Right renal pelvis (tissue), 4 donors: ENCODE measurements at places on chromosomes 13 and 19. TPM values are rescaled to one million over a fixed set of nuclear protein-coding genes. Genes with fewer than 3 reads are reported as not detected.

Gene CD70
- not detected for polyA plus RNA-seq

Gene TLE6
- polyA plus RNA-seq = 7.3 TPM

Gene PLIN4
- 0.75 TPM for polyA plus RNA-seq

Gene DOHH
- 6.1 TPM for polyA plus RNA-seq

Gene SHFL
- polyA plus RNA-seq = 25.4 TPM

Gene ICAM4
- polyA plus RNA-seq = 0.17 TPM

Gene TSKS
- not detected for polyA plus RNA-seq

DNA sequence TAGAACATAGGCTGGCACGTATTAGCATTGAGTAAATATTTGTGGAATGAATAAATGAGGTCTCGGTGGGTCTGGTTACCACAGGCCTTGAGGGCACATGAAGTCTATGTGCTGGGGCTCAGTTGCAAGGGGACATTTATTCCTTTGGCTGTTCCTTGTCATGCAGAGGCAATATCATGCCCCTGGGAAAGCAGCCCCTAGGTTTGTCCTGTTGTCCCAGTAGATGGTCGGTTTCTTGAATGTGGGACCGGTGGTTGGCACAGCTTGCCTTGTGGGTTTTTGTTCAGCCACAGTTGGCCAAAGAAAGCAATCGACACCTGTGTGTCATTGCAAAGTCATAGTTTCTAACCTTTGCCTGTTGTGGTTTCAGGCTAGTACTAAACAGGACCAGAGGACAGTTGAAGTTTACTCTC lies 24.7 kb upstream of the GPR183 start:
- no peak for DNase-seq

Gene BST2
- polyA plus RNA-seq = 116 TPM

- no peak for DNase-seq
These were observed 35.0 kb downstream of the ZSWIM4 start for GRCh38 chr19:13830114-13830740.

Gene CYSLTR2
- 0.46 TPM for polyA plus RNA-seq

Gene C19orf38
- 2.1 TPM for polyA plus RNA-seq

- no peak for DNase-seq
These were observed 164.8 kb upstream of the KL start for GRCh38 chr13:32851083-32852069.

DNA sequence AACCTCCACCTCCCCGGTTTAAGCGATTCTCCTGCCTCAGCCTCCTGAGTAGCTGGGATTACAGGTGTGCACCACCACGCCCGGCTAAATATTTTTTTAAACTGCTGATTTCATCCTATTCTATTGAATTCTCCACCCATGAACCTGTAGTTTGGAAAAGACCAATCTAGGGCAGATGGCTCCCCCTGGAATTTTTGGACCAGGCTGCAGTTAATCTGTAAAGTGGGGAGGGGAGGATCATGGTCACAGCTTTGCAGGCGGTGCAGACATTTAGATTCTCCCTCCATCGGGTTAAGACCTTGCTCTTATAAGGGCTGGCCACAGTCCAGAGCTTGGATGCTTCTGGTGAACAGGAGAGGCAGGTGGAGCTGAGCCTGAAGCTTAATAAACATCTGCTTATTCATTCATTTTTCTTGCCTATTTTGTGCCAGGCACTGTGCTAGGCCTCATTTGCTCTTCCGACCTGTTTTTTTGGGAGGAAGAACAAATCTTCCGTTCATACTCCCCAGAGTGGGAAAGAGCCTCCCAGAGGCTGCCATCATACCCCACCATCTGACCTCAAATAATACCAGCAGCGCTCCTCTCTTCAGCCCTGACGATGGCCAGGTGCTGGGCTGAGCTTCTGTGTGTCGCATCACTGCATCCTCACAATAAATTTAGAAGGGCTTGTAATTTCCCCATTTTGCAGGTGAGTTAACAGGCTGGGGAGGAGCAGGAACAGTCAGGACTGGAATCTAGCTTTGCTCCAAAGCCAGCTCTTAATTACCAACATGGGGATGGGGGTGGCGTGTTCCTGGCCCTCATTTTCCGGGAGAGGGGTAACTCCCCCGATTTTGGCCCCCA lies 902 bp upstream of the CCDC106 start:
- no peak for DNase-seq

- no peak for DNase-seq
These were observed 1.2 kb downstream of the EEF1AKMT1 start for GRCh38 chr13:20772401-20773131.

- DNase-seq = no peak
These were observed 56.5 kb downstream of the INTS6 start for GRCh38 chr13:51396352-51396751.

GRCh38 chr13:73273276-73273675 lies 214.5 kb downstream of the KLF5 start:
- DNase-seq = no peak

DNA sequence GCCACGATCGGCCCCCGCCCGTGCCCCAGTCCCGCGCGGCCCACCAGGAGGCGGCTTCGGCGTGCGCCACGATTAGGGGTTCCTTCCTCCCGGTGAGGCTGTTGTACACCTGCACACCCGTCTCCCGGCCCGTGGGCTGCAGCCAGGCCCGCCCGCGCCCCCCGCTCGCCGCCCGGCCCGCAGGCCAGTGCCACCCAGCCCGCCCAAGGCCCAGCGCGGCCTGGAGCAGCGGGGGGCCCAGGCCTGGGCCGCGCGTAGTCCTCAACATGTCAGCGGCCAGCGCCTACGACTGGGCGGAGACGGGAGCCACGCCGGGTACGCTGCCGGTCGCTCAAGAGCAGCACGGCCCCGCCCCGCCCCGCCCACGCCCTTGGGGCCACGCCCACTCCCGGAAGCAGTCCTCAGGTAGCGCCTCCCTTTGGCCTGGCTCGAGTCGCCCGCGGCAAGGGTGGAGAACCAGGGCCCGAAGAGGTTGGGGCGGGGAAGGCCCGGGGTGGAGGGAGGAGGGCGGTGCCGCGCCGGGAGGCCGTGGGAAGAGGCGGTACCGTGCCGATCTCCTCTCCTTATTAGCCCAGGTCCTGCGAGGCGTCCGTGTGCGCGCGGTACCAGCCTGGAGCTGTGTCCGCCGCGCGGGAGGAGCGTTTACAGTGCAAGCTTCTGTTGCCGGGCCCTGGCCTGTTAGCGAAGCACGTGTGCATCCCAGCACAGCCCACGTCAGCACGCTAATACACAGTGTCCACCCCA lies at the start of gene CARS2:
Gene CARS2, minus strand, starts transcription at position 291 of the 744 bp plus-strand sequence. Its CDS starts 23 bp downstream, at position 268.
- peak; percentile 87 for DNase-seq

DNA sequence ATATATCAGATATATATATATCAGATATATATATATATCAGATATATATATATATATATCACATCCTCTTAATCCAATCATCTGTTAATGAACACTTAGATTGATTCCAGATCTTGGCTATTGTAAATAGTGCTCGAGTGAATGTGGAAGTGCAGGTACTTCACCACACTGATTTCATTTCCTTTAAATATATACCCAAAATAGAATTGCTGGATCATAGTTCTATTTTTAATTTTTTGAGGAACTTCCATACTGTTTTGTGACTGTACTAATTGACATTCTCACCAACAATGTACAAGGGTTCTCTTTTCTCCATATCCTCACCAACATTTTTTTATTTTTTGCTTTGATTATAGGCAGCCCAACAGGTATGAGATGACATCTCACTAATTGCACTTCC lies 277.5 kb downstream of the NHLRC3 start:
- DNase-seq = no peak

Gene KLK6
- polyA plus RNA-seq = 53.2 TPM

DNA sequence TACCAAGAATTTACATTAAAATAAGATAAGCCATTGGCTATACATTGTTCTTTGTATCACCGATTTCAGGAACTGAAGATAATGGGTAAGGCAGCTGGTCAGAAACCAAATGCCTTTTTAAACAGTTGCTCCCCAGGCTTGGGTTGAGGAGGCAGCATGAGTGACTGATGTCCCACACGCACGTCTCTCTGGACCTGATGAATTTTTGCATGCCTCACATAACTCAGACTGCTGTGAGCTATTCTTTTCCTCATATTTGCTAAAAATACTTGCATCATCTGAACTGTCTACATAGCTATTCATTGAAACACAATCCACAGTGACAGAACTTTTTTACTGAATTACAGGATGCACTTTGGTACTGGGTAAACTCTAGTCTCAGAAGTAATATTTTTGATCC lies 123.6 kb upstream of the MAB21L1 start:
- no peak for DNase-seq

- DNase-seq = no peak
These were observed 112.8 kb upstream of the GJB6 start for GRCh38 chr13:20344836-20345490.

GRCh38 chr19:29308977-29309590 lies 96.1 kb upstream of the UQCRFS1 start:
- DNase-seq = no peak

DNA sequence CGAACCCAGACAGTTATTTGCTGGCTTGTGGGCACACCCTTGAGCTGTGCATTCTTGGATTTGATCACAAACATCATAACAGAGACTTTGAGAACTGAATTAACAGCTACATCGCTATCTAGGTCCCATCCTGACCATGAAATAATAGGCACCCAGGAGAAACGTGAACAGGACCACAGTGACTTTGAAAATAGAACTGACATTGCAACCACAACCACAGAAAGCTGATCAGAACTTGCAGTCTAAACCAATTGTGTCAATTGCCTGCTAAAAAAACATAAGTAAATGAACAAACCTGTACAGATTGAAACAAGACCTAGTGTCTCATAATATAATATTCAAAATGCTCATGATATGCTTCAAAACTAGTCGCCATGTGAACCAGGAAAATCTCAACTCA lies 18.3 kb upstream of the KATNAL1 start:
- DNase-seq = no peak

- DNase-seq = no peak
These were observed 7.1 kb upstream of the EML2 start for GRCh38 chr19:45646345-45646698.

- no peak for DNase-seq
These were observed 5.4 kb downstream of the CEACAM3 start for GRCh38 chr19:41801792-41802211.

DNA sequence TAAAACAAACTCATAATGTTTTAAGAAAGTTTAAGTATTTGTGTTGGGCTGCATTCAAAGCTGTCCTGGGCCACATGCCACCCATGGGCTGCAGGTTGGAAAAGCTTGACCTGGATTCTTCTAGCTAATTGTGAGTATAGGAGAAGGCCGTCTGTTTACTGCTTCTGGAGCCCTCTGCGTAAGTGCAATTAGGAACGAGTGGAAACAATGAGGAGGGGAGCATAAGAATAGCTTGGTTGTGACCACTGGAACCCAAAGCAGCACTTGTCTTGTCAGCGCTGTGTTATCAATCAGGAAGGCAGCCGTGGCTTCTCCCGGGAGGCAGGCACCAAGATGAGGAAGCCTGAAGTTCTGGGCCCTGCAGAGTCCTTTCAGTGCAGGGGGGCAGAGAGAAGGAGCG lies 110.4 kb upstream of the MBNL2 start:
- DNase-seq = no peak

DNA sequence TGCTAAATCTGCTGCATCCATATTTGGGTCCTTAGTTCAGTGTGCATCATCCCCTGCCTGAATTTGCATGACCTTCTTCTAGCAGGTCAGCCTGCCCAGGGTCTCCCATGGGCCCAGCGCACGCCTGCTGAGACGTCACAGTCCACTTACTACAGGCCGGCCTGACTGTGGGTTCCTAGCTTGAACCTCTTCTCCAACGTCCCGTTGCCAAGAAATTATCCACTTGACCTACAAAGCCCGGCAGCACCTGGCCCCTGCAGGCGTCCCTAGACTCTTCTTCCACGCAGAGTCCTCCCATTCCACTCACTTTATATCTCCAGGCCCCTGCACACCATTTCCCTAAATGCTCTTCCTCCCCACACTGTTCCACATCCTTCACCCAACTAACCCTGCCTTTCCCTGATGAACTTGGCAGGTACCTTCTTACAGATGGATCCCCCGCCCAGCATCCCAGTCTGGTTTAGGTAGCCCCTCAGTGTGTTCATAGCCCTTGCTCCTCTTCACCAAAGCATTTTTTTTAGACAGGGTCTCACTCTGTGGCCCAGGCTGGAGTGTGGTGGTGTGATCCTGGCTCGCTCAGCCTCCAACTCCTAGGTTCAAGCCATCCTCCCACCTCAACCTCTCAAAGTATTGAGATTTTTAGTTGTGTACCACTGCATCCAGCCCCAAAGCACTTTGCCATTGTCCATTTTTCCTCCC lies 155.0 kb upstream of the SOX1 start:
- DNase-seq = no peak

DNA sequence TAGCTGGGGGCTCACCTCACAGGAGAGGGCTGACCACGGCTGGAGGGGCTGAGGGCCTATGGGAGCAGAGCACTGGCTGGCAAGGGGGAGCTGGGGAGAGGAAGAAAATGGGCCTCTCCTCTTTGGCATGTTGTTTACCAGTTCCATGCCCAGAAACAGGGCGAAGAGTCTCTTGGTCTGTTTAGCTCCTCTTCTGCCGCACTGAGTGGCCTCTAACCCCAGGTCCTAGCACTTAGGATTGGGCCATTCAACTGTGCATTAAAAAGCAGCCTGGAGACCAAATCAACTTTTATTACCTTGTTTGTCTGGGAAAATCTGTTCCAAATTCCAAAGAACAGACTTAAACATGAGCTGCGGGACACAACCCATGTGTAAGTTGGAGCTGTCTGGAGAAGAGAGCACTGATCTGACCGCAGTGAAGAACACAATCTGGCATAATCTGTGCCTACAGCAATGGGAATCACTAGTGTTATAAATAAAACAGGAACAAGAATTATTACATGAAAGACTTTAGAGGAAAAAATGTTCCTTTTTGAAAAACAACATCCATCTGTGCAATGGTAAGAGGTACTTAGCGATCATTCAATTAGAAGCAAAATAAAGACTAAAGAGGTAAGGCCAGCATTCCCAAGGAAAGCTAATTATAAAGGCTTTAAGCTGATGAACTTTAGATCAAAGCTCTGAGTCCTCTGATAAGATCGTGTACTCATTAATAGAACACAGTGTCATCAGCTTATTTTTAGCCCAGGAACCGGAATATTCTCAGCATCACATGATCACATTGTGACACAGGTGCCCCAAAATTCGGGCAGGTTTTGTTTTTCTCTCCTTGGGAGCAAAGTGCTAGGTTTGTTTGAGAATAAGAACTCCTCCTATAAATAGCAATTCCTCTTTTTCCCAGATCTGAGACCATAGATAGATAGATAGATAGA lies 243.2 kb downstream of the COL4A1 start:
- DNase-seq = no peak

GRCh38 chr13:73304442-73304841 lies 245.6 kb downstream of the KLF5 start:
- no peak for DNase-seq

DNA sequence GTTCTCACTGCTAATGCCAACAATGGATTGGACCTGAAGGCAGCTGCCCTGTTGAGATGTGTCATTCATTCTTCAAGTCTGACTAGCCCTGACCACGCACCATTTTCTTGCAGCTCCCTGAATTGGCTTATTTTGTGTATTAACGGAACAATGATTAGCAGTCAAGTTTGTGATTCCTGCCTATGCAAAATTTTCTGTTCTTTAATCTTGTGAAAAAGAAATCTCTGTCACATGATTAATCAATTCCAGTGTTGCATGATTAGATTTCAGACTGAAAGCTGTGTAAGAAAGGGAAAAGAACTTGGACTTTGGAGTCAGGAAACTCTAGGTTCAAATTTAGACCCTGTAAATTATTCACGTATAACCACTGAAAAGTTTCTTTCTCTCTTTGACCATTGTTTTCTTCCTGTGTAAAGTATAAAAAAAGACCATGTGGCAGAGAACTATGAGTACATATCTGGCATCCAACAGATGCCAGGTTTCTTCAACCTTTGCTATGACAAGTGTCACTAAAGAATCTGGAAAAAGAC lies 64.5 kb upstream of the SLC10A2 start:
- no peak for DNase-seq

Gene GRIK5
- 21.5 TPM for polyA plus RNA-seq
